ENCODE measurements at places on chromosomes 12 and 14.

DNA sequence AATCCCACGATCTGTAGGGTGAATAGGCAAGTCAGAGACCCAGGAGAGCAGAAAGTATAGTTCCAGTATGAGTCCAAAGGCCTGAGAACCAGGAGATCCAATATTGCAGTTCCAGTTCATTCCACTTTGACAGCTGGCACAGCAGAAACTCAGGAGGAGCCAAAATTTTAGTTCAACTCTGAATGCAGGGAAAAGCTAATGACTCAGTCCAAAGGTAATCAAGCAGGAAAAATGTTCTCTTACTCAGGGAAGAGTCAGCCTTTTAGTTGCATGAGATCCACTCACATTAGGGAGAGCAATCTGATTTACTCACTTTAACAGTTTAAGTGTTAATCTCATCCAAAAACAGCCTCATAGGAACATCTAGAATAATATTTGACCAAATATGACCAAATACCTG lies 130.2 kb upstream of the LRFN5 start:
- no peak for DNase-seq

DNA sequence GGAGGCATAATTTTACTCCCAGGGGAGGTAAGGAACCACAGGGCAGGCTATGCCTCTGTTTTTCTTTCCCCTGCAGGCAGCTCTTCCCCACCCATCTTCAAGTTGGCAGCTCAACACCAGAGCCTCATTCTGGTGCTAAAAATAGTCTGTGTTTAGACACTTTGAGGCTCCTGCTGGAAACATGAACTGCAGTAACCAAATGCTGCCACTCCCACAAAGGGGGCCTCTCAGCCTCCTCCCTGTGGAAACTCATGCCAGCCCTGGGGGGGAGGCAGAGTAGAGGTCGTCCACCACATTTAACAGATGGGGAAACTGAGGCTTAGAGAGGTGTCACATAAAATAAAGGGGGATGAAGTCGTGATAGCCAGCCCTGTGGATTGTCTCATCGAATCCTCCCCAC lies 61.4 kb downstream of the WSCD2 start:
- DNase-seq = no peak

GRCh38 chr12:96879301-96879700 lies 27.8 kb upstream of the NEDD1 start:
- no peak for DNase-seq

DNA sequence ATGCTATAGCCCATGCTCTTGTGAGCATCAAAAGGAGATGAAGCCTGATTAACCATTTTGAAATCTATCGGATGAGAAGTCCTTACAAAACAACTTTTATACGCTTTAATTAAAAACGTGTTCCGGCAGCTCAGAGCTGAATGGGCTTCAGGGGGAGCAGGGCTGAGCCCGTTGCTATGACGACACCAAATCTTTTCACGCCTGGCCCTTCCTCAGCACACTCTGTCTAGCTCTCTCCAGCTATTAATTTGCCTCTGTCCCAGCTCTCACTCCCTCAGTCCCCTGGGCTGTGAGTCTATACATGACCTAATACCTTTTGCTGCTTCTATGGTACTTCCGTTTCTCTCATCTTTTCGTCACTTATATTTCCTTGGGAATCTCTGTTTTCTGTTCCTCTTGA lies 15.8 kb downstream of the FOXA1 start:
- no peak for DNase-seq

- DNase-seq = no peak
Measured at GRCh38 chr12:105355752-105356151, 25.3 kb downstream of the C12orf75 start.

DNA sequence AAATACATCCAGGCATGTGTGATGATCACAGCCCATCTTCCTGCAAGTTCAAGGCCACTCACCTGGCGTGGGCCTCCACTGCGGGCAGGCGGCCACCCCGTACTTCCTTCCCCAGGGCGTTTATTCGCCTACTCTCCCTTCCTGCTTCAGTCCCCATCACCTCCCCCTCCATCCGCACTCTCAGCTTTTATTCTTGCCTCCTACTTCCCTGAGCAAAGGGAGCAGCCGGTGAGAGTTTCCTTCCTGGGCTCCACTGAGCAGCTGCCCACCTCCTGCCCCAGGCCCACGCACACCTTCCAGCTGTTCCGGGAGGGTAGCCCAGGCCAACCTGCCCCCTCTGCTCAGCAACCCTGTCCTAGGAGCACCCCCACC lies 4.1 kb downstream of the CYP46A1 start:
- no peak for DNase-seq
